ENCODE measurements at places on chromosomes 4 and X. TPM values are rescaled to one million over a fixed set of nuclear protein-coding genes. Genes with fewer than 3 reads are reported as not detected.

EGFL6 gene
- 1.2 TPM for total RNA-seq

ZBTB33 gene
- 12.0 TPM for total RNA-seq

TEX13B gene
- total RNA-seq = not detected

GRCh38 chr4:146525754-146526153 is 4.0 kb upstream of the SLC10A7 start:
- DNase-seq = no peak

DNA sequence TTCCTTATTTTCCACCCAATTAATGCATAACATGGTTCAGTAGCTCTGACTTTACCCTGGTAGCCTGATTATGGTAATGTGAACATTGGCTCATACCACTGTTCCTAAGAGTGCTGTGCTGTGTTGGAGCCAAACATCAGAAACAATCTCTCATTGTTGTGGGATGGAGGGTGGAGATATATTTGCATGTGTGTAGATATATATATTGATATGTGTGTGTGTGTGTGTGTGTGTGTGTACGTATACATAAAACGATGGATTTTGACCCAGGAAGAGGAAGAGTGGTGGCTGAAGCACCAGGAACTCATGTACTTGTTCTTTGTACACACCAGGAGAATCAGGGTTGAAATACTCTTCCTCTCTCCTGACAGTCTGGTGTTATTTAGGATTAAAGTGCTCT is 247.7 kb downstream of the IL15 start:
- DNase-seq = no peak

DNA sequence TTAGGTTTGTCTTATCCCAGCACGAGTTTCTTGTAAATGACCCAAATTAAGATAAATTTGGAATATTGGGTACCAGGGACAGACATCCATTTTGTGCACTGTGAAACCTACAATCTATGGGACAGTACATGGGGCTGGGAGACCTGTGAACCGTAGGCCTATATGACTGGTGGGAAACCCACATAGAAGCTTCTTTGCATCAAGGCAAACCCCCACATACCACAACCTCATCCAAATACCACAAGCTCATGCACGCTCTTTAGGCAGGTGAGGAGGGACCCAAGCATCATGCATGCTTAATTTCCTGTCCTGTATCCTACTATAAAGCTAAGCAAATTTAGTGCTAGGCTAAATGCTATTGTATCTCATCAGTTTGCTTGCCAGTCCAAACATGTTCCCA is 47.8 kb downstream of the NIPAL1 start:
- DNase-seq = no peak

DNA sequence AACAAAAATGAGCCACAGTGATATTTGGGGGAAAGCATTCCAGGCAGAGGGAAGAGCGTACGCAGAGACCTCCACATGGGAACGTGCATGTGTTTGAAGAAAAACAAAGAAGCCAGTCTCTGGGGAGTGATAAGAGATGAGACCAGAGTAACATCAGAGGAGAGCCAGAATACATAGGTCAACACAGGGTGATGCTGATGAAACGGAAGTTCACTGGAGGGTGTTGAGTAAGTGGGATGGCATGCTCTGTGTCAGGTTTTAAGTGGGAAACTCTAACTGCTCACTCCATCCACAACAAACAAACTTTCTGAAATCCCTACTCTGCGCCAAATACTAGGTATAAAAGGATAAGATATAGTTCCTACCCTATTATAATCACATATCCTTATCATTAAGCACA is 110.0 kb downstream of the ARHGAP6 start:
- DNase-seq = no peak

- DNase-seq = no peak
These were observed 105.5 kb upstream of the NEIL3 start for GRCh38 chr4:177204126-177204525.

Measured in mammary epithelial cell (primary cell).